ENCODE measurements at places on chromosomes 5 and 9.

DNA sequence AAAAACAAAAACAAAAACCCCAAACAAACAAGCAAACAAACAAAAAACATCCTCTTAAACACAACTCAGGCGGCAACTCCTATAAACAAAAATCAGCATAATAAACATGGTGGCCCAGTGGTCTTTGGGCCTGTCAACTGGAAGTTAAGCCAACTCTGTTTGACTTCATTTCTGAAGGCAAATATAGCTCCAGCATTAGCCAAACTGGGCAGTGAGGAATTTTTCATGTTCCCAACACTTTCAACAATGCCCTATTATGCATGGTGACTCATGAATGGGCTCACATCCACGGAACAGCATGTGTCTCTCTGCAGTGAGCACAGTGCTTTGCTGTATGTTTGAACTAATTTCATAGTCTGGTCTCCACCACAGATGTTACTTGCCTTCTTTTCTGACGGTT lies 143.9 kb upstream of the STC2 start:
- DNase-seq = no peak

GRCh38 chr5:148817606-148818005 lies 8.8 kb upstream of the ADRB2 start:
- DNase-seq = no peak

- no peak for DNase-seq
Measured at GRCh38 chr5:19258686-19259085, 729.3 kb downstream of the CDH18 start.

DNA sequence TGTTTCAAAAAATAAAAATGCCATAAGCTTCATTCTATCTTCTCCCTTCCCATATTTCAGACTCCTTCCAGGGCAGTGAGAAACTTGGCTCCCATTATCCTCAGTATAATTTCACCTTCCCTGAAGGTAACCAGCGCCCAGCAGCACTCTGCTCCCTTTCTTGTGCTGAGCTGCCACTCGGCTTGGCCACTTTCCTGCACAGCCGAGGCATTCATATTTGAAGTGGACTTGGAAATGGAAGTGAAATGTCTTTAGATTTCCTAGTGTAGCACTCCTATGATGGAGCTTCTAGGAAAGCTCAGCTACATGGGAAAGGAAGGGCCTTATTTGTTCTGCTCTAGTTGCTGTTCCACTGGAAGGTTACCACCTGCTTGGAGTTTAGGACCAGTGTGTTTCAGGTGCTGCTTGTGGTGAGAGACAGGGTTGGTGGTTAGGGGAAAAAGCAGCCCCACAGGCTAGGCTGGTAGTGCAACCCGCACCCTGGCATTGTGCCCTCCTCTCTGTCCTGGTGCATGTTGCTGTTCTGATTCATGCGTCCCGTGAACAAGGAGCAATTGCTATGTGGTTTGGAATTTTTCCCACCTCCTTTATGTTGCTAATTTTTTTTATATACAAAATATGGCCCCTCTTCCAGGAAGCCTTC lies 53.8 kb downstream of the RAD23B start:
- no peak for DNase-seq

GRCh38 chr5:39520232-39520572 lies 95.4 kb upstream of the DAB2 start:
- DNase-seq = no peak

DNA sequence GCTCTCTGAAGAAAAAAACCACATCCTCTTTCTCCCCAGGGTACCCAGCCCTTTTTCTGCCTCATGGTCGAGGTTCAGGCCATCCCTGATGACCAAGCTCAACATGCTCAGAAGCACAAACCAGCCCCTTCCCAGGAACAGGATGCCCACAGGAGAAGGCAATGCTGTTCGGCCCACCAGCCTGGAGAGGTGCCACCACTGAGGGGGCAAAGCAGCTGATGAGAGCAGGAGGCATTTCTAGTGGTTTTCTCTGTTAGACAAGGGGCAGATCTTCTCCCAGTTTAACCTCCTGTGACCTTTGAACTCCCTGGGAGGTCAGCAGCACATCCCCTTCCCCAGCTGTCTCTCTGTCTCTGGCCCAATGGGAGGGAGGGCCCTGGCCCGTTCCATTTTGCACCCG lies 73.0 kb downstream of the PAX5 start:
- no peak for DNase-seq

DNA sequence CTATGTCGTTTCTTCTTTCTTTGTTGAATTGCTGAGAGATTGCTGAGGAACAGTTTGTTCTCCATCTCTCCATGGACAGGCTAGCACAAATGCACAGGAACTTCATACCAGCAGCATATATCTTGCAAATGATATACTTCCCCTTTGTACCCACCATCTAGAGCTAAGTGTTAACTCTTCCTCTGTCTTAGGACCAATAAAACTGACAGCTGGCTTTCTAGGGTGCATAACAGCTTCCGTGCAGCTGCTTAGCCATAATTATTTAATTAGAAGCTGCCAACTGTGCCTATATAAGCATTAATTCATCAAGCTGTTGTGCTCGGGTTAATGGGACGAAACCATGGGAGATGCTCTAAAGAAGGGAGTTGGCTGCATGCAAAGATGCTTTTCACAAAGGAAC lies 38.7 kb downstream of the KCTD16 start:
- DNase-seq = no peak
